ENCODE measurements at places on chromosomes 6 and 20. TPM values are rescaled to one million over a fixed set of nuclear protein-coding genes. Genes with fewer than 3 reads are reported as not detected.

- no peaks in the 10 kb centered on the region for H3K4me1 ChIP-seq
- H3K36me3 ChIP-seq = no peaks in the 10 kb centered on the region
- DNase-seq = peak; percentile 53
Measured at GRCh38 chr6:6751619-6752023, 163.1 kb downstream of the LY86 start.

- H3K4me1 ChIP-seq = no peaks in the 10 kb centered on the region
- H3K27me3 ChIP-seq = no peaks in the 10 kb centered on the region
- no peak overlapping the region for H3K4me3 ChIP-seq
- no peak for DNase-seq
- H3K36me3 ChIP-seq = no peaks in the 10 kb centered on the region
- H3K27ac ChIP-seq = no peak overlapping the region
Measured at GRCh38 chr6:152353440-152353839, 283.7 kb downstream of the SYNE1 start.

RAD21L1 gene
- total RNA-seq = not detected

DEFB124 gene
- not detected for total RNA-seq

GRCh38 chr6:143782481-143782880 is 60.7 kb upstream of the LTV1 start:
- no peak for DNase-seq
- no peaks in the 10 kb centered on the region for H3K4me1 ChIP-seq
- H3K36me3 ChIP-seq = peaks cover 42% of the 10 kb centered on the region
- no peaks in the 10 kb centered on the region for H3K27me3 ChIP-seq

DNA sequence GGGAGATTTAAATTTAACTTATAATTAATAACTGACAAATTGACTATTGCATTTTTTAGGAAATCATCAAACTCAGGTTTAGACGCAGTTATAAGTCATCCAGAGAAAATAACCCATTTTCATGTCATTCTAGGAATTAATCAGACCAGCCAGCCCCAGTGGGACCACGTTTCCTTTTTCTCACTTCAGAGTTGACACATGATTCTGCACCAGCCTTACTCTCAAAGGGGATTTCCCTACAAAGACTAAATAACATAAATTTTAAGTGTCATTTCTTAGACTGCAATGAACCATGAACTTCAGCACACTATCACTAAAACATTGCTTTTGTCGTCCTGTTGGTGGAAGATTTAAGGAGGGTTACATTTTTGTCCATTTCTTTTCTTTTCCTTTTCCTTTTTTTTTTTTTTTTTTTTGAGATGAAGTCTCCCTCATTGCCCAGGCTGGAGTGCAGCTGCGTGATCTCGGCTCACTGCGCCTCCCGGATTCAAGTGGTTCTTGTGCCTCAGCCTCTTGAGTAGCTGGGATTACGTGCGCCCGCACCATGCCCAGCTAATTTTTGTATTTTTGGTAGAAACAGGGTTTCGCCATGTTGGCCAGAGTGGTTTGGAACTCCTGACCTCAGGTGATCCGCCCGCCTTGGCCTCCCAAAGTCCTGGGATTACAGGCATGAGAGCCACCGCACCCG is 3.6 kb downstream of the IPCEF1 start:
- peaks cover 2% of the 10 kb centered on the region for H3K27me3 ChIP-seq
- no peaks in the 10 kb centered on the region for H3K4me1 ChIP-seq
- no peak for DNase-seq

GRCh38 chr20:18005170-18005989 is 36.6 kb downstream of the MGME1 start:
- no peak overlapping the region for H3K4me3 ChIP-seq
- no peaks in the 10 kb centered on the region for H3K27me3 ChIP-seq
- H3K4me1 ChIP-seq = no peaks in the 10 kb centered on the region
- no peak for DNase-seq

- peaks cover 48% of the 10 kb centered on the region for H3K4me1 ChIP-seq
- no peak overlapping the region for H3K27ac ChIP-seq
- no peaks in the 10 kb centered on the region for H3K27me3 ChIP-seq
- DNase-seq = no peak
Measured at GRCh38 chr6:12114055-12114503, 102.0 kb downstream of the HIVEP1 start.

All from CD4-positive, CD25-positive, alpha-beta regulatory T cell (primary cell).